ENCODE measurements at places on chromosomes 16 and 17.

DNA sequence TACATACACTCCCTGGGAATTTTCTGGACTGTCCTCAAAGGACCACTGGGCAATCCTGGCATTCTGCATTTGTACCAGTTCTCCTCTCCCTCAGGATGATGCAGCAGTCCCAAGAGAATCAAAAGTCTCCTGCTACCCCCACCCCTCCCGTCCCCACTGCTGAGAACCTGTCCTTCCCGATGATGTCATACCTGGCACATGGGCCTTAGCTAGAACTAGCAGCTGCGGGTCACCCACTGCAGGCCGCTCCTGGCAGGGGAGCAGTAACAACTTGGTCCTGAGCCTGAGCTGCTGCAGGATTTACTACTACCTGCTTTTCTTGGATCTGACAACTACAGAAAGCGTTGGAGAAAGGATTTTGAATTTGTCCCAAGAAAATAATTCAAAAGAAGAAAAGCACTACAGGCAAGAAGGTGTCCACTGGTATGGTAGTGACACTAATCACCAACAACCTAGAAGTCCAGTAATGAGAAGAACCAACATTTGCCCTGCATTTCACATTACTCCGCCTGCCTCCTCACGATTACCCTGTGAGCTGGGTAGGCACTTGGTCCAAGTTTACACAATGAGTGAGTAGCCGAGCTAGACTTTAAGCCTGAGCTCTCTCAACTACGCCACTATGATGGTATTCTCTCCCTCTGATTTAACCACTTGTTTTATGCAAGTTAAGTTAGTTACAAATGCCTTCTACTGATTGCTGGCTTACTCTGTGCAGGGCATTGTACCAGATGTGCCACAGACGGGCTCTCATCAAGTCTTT, 55.3 kb upstream of the ETV4 start:
- DNase-seq, result no peak

GRCh38 chr16:1125471-1125870, 27.4 kb upstream of the CACNA1H start:
- DNase-seq, result no peak

DNA sequence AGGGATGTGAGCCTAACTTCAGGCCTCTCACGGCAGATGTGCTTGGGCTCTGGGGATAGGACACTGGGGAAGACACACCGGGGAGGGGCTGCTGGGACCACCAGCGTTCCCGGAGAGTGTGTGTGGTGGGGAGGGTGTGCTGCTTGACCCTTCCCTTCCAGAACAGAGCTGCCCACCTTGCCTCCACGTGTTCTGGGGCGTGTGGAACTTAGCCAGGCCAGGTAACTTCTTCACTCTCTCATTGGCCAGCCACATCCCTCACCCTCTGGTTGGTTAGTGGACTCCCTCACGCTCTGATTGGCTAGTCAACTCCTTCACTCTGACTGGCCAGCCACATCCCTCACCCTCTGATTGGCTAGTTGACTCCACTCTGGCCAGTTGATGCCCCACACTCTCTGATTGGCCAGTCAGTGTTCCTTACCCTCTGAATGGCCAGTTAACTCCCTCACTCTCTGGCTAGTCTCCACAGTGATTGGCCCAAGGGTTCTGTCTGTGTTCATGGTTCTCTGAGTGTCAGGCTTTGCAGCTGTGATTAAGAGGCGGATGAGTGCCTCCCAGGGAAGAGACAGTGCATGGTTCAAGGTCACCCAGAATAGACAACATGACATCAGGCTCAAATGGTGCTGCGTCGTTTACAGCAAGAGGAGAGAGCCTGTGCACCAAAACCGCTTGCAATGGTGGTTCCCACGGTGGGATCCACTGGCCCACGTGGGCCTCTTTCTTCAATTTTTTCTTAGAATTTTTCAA, 10.0 kb downstream of the TMEM235 start:
- no peak for DNase-seq

- DNase-seq, result no peak
These were observed 77.4 kb downstream of the JPH3 start for GRCh38 chr16:87679593-87680271.

GRCh38 chr16:28290859-28291254, 1.5 kb upstream of the SBK1 start:
- DNase-seq, result no peak

GRCh38 chr17:48909783-48910182, 1.6 kb downstream of the UBE2Z start:
- DNase-seq, result peak; percentile 10

- peak; percentile 98 for DNase-seq
These were observed 45.0 kb upstream of the SMURF2 start for GRCh38 chr17:64707050-64707591.

- no peak for DNase-seq
These were observed 7.2 kb downstream of the KRT38 start for GRCh38 chr17:41433586-41433985.

GRCh38 chr17:59221159-59221847, 992 bp downstream of the GDPD1 start:
- DNase-seq, result no peak

GRCh38 chr17:75205793-75206163, 299 bp downstream of the NUP85 start:
- no peak for DNase-seq

GRCh38 chr16:17235147-17235815, 235.5 kb downstream of the XYLT1 start:
- no peak for DNase-seq

- no peak for DNase-seq
These were observed 137.2 kb downstream of the AHSP start for GRCh38 chr16:31664683-31665482.

GRCh38 chr16:16997349-16997748, 473.4 kb downstream of the XYLT1 start:
- no peak for DNase-seq

DNA sequence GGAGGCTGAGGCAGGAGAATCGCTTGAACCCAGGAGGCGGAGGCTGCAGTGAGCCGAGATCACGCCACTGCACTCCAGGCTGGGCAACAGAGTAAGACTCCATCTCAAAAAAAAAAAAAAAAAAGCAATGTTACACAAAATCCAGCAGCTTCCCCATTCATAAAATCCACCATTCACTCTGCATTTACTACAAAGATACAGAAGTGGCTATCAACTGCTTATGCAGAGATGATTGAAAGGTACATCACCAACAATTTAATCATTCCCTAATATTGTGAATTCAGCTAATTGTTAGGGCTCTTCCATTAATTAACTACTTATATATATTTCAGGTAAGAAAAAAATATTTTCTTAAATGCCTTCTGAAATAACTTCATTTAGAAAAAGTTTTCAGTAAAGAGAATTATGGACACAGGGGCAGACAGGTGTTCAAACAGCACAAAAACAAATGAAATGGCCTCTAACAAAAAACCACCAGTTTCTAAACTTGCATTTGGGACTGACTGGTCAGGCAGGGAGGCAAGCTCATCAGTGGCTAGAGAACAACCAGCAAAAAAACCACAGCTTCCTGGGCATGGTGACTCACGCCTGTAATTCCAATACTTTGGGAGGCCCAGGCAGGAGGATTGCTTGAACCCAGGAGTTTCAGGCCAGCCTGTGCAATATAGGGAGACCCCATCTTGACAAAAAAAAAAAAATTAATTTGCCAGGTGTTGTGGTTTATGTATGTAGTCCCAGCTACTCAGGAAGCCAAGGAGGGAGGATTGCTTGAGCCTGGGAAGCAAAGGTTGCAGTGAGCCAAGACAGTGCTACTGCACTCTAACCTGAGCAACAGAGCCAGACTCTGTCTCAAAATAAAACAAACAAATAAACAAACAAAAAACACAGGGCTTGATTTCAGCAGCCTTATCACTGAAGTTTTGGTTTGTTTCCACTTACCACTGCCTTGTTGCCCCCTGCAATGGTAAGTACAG, 26.3 kb downstream of the ERN1 start:
- no peak for DNase-seq

GRCh38 chr17:44529864-44530263, 26.7 kb upstream of the GPATCH8 start:
- DNase-seq, result no peak

DNA sequence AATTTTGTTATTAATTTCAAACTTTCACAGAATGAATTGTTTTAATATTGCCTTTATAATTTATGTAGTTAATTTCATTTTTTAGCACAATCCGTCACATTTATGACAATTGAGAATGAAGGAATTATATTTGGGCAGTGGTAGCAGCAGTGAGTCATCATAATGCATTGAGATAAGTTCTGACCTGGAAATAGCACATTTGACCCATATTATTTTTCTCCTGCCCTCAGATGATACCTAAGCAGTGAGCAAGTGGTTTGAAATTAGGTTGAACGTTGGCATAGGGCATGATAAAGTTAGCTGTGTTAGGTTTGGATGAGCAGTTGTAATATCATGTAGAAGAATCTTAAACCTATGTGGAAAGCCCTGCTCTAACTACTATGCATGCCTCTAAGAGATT, 1431.3 kb upstream of the CDH8 start:
- DNase-seq, result no peak

DNA sequence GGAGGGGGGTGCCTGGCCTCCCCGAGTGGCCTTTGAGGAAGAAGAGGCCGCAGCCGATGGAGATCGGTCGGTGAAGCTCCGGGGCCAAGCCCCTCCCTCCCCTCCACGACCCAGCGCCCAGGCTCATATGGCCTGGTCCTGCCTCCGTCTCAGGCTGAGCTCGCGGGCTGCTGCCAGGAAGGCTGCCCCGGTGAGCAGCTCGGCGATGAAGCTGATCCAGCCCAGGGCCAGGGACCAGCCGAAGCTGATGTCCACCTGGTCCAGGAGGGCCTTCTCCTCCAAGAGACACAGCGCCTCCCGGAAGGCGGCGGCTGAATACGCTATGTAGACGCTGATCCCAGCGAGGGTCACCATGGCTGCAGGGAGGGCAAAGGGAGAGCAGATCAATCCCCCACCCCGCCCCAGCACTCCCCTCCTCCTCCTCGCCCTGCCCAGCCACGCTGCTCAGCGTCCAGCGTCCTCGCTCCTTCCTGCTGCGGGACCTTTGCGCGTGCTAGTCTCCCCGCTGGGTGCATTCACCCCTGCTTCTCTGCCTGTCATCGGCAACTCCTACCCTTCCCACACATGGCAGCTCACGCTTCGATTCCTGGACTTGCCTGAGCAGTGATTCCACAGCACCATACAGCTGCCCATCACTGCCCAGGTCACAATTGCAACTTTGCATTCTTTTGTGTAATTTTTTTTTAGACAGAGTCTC, 20.5 kb downstream of the TMEM114 start:
- no peak for DNase-seq

- no peak for DNase-seq
These were observed 20.2 kb downstream of the TMC7 start for GRCh38 chr16:19003935-19004334.

DNA sequence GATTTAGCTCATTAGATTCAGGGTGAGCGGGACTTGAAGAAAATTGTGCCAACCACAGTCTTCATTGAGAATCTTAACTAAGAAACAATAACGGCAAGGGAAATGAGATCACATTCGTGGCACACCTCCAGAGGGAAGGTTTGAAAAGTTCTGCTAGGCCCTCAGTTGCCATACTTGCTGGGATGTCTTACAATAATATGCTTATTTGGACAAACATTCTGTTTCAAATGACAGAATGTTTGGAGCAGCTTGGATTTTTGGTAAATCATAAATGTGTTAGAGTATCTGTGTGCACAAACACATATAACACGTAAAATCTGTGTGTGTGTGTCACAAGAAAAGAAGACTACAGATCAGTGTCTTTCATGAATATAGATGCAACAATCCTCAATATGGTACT, 24.6 kb upstream of the TEKT3 start:
- no peak for DNase-seq

- DNase-seq, result peak; percentile 96
These were observed at the start of gene MT1A for GRCh38 chr16:56637814-56638750. TSS of gene MT1A (plus strand) at chr16:56638666. CDS start at chr16:56638739, 73 bp downstream.

GRCh38 chr17:78130437-78131101, at the start of gene TMC8:
TSS of gene TMC8 (plus strand) at chr17:78130771. CDS start at chr17:78131589, 818 bp downstream.
- DNase-seq, result no peak

- DNase-seq, result no peak
These were observed 279.8 kb downstream of the UTP18 start for GRCh38 chr17:51540151-51540550.

DNA sequence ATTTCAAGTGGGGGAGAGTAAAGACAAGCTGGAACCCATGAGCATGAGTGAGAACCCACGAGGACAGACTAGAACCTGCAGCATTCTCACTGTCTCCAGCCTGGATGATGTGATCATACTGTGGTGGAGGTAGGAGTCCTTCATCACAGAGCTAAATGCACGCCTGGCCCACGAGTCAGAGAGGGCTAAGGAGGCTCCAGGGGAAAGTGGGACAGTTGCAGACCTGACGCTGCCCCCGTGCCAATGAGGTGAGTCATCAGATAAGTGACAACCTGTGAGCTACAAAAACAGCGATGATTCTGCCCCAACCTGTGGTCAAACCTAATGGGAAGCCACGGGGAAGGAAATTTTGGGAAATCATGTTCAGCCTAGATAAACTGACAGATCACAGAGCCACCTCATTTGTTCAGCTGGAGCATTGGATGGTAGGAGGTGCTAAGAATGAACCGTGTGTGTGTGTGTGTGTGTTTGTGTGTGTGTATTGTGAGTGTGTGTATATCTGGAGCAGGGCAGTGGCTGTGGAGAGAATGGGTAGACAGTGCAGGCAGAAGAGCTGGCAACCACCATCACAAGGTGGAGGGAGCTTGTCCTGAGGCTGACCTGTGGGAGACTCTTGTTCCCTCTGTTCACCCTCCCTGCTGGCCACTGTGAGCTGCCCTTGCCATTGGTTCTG, 131.8 kb downstream of the UTP18 start:
- DNase-seq, result no peak

DNA sequence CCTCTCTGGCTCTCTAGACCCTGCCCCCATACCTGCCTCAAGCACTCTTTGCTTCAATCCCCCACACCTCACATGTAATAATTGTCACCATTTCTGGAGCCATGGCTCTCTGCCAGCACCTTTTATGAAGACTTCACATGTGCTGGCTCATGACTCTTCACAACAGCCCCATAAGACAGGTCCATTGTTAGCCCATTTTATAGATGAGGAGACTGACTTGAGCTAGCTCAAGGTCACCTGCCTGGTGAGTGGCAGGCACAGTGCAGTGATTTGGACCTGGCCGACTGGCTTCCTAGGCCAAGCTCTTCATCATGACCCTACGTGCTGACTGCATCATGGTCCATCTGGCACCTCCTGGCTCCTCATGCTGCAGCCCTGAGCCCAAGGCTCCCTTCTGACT, 25.0 kb downstream of the FAM20A start:
- DNase-seq, result no peak

- DNase-seq, result no peak
These were observed 3.8 kb upstream of the RASL10B start for GRCh38 chr17:35727635-35728034.

DNA sequence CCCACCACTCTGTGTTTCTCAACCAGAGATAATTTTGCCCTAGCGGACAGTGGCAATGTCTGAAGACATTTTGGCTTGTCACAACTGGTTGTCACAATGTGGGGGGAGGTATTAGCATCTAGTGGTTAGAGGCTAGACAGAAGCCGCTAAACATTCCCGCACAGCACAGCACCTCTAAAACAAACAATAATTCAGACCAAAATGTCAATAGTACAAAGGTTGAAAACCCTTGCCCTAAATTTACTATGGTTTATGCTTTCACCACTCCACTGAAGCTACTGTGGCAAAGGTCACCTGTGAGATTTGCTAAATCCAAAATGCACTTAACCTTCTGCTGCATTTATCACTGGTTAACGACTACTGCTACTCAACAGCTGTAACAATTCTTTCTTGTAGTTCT, 14.1 kb downstream of the NUP88 start:
- no peak for DNase-seq

- DNase-seq, result no peak
These were observed 615 bp upstream of the SREBF1 start for GRCh38 chr17:17837380-17837821.

GRCh38 chr17:76208120-76208519, 32.2 kb downstream of the RNF157 start:
- no peak for DNase-seq

GRCh38 chr17:57257195-57257894, 1.0 kb downstream of the MSI2 start:
- no peak for DNase-seq

Measured in posterior vena cava (tissue), 2 donors.